Occipital lobe (tissue), 3 donors: ENCODE measurements at places on chromosomes 6 and 20.

DNA sequence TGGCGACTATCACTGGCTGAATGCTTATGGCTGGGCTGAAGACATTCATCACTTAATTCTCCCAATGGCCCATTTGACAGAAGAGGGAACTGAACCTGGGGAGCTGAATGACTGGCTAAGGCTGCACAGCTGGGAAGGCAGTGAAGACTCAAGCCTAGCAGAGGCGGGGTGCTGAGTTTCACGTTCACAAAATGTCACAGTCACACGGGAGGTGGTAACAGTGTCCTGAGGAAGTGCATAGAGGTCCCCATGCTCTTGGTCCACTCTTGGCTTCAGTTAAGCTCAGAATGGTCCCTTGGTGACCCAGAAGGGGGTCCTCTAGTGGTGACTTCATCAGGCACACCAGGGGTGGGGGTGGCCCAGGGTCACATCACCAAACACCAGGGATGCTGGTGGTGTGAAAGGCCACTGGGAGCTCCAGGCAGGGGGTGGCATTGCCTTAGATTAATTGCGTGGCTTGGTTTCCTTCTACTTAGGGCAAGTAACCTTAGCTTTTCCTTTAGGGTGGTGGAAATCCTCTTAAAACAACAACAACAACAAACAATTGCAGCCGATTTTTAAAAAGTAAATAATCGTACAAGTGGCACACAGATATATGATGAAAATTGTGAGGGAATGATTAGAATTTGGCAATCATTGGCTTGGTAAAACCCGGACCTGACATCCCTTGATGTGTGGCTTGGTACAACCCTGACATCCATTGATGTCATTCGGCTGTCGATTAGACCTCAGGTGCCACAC lies 45.0 kb downstream of the SULF2 start:
- no peak for DNase-seq

GRCh38 chr6:127938701-127939100 lies 37.8 kb upstream of the THEMIS start:
- no peak for DNase-seq

- DNase-seq: no peak
Observed at GRCh38 chr6:129059650-129060049, 176.7 kb downstream of the LAMA2 start.

DNA sequence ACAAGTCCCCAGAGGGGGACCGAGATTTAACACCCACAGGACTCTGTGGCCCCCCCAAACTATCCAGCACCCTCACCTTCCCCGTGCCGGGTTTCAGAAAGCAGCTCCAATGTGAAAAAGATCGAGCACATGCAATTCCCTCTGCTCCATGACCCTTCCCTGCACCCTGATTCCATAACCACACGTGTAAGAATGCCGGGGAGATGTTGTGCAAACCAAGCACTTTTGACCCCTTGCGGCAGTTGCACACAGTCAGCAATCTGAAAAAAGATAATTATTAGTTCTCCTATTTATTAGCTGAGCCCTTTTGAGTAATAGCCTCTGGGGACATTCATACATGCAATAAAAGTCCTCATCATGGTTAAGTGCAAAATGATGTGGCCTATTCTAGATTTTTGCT lies 13.0 kb downstream of the FOXQ1 start:
- no peak for DNase-seq

DNA sequence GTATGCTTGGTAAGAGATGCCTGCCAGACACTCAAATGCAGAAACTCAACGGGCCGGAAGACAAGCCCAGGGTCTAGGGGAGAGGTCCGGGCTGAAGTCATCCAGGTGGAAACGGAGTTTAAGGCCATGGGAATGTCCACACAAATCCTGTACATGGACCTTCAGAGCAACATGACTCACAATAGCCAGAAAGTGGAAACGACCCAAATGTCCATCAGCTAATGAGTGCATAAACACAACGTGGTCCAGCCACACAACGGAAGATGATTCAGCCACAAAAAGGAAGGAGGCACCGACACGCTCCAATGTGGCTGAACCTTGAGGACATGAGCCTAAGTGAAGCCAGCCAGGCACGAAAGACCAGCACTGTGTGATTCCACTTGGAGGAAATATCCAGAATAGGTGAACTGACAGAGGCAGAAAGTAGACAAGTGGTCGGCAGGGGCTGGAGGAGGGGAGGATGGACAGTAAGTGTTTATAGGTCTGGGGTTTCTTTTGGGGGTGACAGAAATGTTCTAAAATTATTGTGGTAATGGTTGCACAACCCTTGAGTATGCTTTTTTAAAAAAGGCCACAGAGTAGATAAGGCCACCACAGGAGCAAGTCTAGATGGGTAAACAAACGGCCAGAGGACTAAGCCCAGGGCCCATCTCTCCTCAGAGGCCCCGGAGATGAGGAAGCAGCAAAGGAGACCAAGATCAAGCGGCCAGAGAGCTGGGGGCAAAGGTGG lies 105.6 kb downstream of the PREX1 start:
- no peak for DNase-seq

GRCh38 chr6:33008944-33009861 lies at the start of gene HLA-DOA:
Gene HLA-DOA, minus strand, starts transcription at chr6:33009591.
- DNase-seq: no peak

DNA sequence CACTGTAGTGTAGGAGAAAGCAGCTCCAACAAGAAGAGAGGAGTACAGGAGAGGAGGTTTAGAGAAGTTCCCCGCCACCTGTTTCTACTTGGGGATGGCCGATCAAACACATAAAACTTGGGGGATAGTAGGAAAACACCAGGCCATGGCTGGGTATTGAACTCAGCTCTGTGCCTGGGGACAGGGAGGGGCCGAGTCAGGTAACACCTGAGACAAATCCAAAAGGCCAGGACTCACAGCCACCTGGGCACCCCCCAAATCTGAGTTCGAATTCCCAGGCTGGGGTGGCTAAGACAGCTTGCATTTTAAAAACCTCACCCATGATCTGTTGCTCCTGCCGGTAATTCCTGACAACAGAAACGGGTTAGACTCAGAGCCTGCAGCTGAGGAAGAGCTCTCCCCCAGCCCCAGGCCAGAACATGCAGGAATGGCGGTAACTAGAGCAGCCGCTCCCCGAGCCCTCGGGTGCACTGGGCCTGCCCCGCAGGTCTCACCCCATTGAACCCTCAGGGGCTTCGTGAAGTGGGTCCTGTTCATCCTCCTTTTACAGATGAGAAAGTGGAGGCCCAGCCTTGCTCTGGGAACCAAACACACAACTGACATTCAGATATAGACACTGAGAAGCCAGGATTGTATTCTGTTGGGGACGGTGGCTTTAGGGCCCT lies 61.0 kb downstream of the TCP11 start:
- no peak for DNase-seq
